Umbilical cord (tissue), 2 donors: ENCODE measurements at places on chromosomes 2 and 18.

DNA sequence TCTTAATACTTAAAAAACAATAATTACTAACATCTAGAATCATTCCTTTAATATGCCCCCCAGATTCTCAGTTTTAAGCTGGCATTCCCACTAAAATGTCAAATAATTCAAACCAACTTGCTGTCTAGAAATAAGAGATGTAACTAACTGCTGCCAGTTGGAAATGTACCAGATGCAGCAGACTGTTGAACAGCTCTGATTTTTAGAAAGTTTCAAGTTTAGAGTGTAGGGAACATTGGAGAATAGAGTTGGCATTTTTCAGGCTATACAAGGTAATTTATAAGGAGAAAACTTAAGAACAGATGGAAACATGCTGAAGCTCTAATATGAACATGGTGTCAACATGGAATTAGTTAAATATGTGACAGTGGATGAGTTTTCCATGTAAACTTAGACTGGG is 101.4 kb downstream of the PTRHD1 start:
- DNase-seq = no peak

DNA sequence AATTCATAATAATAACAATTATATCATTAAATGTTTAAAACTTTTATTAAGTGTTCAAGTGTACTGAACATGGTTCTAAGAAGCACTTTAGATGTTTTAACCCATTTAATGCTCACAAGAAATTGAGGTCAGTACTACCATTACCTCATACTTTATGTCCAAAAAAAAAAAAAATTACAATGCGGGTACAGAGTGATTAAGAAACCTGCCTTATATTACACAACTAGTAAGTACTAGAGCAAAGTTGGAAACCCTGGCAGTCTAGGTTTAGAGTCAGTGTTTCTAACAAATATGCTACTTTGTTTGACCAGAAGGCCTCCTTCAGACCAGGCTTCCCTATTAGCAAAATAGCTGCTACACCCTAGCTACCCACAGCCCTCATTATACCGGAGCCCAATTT is 28.5 kb downstream of the PLEKHM3 start:
- DNase-seq = no peak

- DNase-seq = no peak
These were observed 23.5 kb downstream of the NCK2 start for GRCh38 chr2:105768176-105768575.

GRCh38 chr18:78804206-78805030 is 175.2 kb upstream of the SALL3 start:
- no peak for DNase-seq
